ENCODE measurements at places on chromosomes 12 and 14. TPM values are rescaled to one million over a fixed set of nuclear protein-coding genes. Genes with fewer than 3 reads are reported as not detected.

DENND5B gene
- total RNA-seq: 0.20 TPM

KANSL2 gene
- 44.5 TPM for total RNA-seq

ASB2 gene
- total RNA-seq: 21.1 TPM

IL22 gene
- total RNA-seq: 0.42 TPM

SYNDIG1L gene
- total RNA-seq: not detected

KIF26A gene
- total RNA-seq: 0.35 TPM

FBLN5 gene
- 3.8 TPM for total RNA-seq

FAM181A gene
- total RNA-seq: not detected

PACS2 gene
- 43.3 TPM for total RNA-seq

MSI1 gene
- total RNA-seq: not detected
